Hematopoietic multipotent progenitor cell treated with erythropoietin and hydrocortisone succinate and interleukin-3 and kit ligand, for 4 days (in vitro differentiated cells): ENCODE measurements at places on chromosomes 5 and 9.

DNA sequence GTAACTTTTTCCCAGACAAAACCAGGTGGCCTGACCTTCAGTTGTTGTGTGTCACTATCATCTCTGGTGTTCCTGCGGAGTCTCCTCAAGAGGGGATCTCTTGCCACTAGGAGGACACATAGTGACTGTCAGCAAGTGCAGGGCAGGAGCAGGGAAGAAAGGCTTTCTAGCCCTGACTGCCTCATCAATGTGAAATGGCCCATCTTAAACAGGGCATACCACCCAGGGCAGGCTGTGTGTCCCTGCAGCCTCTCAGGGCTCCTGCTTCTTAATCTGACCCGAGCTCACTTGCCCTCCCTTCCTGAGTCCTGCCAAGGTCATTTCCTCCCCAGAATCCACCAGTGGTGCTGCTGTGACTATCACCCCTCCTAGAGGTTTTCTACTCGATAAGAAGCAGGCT, 57.4 kb upstream of the SIMC1 start:
- no peak for DNase-seq

DNA sequence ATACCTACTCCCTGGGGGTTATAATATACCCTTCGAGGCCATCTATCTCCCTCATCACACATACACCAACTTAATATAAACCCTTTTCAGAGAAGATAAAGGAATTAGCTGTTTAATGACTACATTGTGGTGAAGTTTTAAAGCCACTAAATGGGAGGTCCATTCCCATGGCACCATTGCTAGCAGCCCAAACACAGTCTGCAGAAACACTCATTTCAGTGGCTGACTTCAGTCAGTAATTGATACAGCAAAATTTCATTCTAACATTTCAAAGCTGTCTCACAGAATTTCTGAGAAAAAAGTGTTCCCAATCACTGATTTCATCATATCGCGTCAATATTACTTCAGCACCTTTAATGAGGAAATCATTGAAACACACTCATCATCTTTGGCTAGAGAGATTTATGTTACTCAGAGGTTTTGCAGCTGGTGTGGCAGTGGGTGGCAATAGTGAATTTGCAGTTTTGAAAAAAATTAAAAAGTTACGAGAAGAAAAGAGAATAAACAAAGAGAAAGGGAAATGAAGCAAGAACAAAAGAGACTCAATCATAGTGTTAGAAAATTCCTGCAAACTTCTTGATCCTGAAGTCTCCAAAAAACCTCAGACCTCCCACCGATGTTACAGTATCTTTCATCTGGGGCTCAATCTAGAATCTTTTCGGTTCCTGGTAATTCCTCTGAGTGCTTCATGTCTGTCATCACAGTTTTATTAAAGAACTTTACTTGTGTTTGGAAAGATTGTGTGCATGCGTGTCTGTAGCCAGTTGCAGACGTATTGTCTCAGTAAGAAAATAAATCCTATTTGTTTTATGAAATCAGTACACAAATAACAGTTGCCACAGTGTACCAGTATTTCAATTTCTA, 105.0 kb downstream of the ERCC6L2 start:
- peak; percentile 59 for DNase-seq

DNA sequence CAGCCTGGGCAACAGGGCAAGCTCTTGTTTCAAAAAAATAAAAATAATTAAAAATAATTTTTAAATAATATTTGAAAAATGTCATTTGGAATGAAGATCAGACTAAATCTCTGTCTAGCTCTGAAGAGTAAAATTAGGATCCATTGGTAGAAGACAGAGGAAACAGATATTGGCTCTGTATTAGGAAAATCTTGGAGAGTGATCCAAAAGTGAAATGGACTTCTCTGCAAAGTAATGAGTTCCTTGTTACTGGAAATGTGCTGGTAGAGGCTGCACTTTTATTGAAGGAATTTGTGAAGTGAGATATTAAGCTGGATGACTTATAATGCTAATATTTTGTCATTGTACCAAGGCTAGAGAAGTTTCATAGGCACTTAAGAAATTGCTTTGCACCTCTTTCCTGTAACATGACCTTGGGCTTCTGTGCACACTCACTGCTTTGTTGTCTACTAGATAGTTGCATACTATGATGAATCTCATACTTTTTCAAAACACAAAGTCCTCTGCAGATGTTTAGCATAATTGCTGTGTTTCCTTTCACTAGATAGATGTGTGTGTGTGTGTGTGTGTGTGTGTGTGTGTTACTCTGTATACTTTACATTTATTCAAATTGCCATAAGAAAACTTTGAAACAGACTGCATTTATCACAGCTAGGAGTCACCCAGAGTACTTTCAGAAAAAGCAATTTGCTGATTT, 13.1 kb downstream of the THBS4 start:
- DNase-seq = no peak

DNA sequence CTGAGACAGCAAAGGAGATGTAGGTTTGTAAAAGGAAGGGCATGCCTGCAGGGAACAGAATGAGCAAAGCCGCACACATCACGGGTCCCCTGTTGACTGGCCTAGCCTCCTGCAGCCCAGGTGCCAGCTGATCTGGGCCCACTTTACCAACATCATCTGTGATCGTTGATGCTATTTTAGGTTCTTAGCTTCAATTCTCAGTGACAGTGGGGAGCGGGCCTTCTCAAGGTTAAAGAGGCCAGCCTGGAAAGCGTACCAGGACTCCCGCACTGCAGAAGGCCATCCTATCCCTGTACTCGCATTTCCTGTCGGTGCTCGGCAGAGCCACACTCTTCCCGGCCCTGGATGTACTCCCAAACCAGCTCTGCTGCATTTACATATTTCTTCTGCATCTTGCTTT, 213.5 kb upstream of the IRX1 start:
- DNase-seq = no peak

DNA sequence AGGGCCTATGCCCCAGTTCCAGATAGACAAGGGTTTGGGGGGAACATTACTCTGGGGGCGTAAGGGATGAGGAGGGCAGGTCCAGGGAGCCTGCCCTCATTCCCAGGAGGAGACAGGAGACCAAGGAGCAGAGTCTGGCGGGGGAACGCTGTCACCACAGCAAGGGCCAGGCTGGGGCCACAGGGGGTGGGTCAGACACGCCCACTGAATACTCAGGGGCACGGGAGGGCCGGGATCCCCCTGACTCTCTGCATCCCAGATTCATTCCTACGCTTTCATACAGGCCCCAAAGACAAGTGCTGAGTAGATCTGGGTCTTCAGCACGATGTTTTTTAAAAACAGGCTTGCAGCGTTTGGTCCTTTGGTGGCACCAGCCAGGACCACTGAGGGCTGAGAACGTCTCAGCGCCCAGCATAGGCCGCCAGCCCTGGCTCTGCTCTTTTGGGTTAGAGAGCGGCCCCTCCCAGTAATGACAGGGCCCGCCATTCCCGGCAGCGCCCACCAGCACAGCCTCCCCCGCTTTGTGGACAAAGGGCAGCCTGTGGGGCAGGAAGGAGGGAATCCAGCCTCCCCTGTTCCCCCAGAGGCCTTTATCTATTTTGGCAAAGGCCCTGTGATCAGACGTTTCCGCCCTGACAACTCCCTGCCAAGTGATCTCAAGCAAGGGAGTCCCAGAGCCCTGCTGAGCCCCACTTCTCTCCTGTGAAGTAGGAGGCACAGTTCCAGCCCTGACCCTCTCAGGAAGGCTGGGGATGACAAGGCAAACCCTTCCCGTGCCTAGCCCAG, 24.9 kb downstream of the NEK6 start:
- peak; percentile 94 for DNase-seq

DNA sequence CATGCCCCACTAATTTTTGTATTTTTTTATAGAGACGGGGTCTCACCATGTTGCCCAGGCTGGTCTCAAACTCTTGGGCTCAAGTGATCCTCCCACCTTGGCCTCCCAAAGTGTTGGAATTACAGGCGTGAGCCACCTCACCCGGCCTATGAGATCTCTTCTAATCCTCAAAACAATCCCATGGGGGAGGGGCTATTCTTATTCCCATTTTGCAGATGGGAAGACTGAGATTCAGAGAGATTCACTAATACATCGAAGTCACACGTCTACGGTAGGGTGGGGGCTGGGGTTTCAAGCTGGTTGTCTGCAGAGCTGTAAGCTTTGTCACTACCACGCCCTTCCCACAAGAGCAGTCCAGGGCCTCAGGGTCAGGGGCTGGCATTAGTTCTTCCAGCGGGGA, 14.0 kb upstream of the NTNG2 start:
- DNase-seq = no peak

GRCh38 chr5:6486074-6486473, 37.4 kb downstream of the UBE2QL1 start:
- DNase-seq = no peak

DNA sequence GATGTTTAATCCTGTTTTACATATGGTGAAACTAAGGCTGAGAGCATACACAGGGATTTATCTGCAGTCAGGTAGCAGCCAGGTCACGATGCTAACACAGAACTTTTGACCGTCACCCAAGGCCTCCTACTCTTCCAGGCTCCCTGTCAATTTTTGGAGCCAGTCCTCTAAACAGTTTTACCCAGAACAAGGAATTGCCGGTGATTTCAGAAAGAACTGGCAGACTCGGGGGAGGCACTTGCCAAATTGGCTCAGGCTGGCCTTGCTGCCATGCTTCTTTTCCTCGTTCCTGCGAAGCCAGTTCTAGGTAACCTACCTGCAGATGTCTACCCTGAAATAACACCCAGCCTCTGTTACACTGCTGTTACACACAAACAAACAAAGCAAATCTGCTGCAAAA, 21.2 kb downstream of the GRIA1 start:
- no peak for DNase-seq

- no peak for DNase-seq
Measured at GRCh38 chr9:65404232-65405006, 119.4 kb upstream of the FOXD4L5 start.

- no peak for DNase-seq
Measured at GRCh38 chr5:135324160-135324559, 74.9 kb downstream of the MACROH2A1 start.

GRCh38 chr9:129953736-129954135, 89.3 kb downstream of the FNBP1 start:
- no peak for DNase-seq

DNA sequence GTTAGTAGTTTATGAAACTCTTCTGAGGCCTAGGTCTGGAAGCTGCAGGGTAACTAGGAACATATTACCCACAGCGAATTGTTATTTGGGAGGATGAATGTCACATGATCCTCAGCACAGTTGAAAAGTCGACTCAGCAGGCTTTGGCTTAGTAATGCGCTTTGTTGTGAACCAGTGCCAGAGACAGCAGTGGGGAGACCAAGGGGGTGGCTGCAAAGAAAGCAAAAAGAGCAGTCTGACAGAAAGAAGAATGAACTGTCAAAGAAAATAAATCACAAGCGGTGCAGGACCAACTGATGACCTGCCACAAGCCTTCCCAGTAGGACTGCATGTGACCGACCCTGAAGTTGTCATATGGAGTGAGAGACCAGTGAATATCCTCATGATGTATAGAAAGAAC, 170.0 kb downstream of the CCDC171 start:
- DNase-seq = no peak

- DNase-seq = no peak
Measured at GRCh38 chr9:35533398-35533797, 43.5 kb downstream of the RUSC2 start.

DNA sequence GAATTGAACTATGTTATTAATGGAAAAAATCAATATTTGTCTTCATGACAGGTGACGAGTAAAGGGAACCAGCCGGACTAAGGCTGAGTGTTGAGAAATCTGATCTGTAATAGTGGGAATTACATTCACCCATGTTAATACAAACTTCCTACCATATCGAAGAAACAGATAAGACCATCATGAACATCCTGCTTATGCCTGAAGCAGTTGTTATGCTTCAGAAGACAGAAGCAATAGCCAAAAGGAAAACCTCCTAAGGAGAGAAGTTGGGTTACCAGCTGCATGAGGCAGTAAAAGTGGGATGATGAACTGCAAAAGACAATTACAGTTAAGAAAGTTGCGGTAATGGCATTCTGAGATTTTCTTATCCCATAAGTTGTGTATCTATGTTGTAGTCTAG, 281.5 kb downstream of the GABRB2 start:
- DNase-seq = no peak
